ENCODE measurements at places on chromosomes 5 and 9.

DNA sequence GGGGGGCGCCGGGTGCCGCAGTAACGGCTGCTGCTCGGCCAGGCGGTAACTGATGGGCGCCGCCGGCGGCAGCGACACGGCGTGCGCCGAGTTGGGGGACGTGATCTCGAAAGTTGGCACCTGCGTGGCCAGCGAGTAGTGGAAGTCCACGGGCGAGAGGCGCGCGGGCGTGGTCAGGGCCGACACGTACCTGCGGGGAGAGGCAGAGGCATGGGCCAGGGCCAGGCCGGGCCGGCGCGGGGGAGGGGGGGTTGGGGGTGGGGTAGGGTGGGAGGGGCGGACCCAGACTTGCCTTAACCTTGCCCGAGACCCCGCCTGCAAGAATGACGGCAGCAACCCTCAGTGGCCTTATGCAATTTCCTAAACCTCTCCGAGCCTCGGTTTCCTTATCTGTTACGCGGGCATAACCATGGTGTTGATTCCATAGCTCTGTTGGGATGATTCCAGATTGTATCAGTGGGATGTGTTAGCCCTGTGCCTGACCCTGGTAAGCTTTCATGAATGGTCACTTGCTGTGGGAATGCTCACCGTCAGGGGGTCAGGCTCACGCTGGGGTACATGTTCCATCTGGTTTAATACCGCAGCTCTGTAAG, 53.0 kb downstream of the PSD2 start:
- no peak for DNase-seq

GRCh38 chr9:81827616-81828296, 100.5 kb upstream of the SPATA31D4 start:
- no peak for DNase-seq

- no peak for DNase-seq
Observed at GRCh38 chr5:33781286-33781685, 110.5 kb downstream of the ADAMTS12 start.

DNA sequence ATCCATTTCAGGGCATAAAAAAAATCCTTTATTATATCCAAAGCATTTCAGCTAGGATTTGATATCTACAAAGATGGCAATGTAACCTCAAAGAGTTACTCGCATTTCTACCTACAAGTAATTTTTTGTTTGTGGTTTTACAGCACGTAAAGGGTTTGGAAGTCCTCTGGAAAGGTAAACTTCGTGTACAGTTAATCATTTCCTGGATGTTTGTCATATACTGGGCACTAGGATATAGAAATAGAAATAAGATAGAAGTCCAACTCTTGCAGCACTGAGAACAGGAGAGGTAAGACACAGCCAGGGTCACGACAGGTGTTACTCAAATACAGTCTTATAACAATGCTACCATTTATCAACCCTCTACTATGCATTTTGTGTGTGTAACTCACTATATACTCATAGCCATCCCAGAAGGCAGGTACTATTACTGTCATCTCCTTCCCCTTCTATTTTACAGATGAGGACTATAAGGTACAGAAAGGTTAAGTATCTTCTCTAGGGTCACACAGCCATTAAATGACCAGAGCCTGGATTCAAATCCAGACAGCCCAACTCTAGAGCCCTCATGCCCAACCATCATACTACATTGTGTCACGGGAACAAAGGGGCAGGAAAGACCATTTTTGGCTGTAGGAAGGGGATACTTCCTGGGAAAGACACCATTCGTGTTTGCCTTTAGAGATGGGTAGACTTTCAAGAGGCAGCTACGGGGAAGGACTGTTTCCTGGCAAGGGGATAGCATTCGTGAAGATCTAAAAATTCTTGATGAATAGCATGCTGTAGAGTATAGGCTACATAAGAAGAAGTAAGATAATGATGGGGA, 19.0 kb downstream of the NDUFA8 start:
- no peak for DNase-seq

DNA sequence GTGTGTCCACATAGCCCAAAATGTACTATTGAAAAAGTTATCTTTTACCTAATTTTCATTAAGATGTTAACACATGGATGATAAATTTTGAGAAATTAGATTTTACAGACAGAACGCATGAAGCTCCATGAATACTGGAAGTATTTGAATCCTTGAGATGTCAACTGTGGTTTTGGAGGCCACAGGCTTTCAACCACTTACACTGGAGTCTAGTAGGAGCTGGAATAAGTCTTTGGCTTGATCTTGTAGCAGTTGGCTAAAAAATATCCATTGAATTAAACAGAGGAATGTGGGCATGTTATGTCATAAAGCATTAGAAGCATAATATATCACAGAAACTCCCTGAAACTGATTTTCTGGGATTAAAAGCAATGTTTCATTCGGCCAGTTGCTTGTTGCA, 52.9 kb downstream of the CAMK4 start:
- DNase-seq = no peak

DNA sequence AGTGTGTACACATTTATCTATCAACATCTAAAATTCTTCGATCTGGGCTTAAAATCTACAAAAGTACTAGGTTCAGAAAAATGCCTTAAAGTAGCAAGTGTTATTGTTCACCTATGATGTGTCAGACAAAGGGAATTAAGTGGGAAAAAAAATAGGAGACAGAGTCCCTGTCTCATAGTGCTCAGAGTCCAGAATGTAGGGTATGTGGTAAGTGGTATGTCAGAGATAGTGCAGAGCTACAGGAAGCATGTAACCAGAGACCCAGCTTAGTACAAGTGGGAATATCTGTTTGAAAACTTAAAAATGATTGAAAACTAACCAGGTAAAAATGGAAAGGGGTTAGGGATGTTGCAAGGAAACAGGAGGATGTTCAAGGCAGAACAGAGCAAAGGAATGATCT, 482.8 kb downstream of the ELAVL2 start:
- no peak for DNase-seq

Data from T47D (cell line).